Thoracic aorta (tissue), 2 donors: ENCODE measurements at places on chromosomes 16 and 17. TPM values are rescaled to one million over a fixed set of nuclear protein-coding genes. Genes with fewer than 3 reads are reported as not detected.

Gene PIK3R5
- total RNA-seq = 30.7 TPM

Gene KRTAP4-6
- total RNA-seq = not detected

Gene CHD9NB
- total RNA-seq = 2.3 TPM

Gene OR3A1
- 1.4 TPM for total RNA-seq

Gene KRT222
- total RNA-seq = 0.81 TPM

Gene MAP2K6
- total RNA-seq = 1.5 TPM

Gene UTS2R
- not detected for total RNA-seq

DNA sequence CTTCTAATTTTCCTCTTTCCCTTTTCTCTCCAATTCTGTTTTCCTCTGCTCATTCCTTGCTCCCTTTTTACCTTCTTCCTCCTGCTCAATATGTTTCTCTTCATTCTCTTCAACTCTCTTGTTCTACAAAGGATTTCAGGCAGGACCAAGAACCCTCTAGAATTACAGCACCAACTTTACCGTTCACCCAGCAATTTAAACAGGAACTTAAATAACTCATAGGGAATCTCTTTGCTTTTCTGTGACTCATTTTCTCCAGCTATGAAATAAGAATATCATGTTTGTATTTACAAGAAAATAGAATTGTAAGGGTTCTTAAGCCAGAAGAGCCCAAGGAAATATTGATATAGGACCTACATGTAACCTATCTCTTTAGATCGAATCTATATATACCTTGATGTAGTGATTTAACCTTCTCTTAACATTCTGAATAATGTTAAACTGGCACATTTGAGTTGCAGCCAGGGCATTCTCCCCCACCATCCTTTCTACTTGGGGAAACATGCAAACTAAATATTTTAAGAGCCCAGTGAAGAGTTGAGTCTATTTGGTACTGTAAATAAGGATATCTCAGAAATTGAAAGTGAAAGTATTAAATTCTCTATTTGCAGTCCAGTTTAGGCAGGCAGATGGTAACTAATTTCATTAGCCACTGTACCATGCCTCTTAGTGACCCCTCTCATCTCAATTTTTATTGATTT is 137.0 kb downstream of the ANKFN1 start:
- H3K27ac ChIP-seq = no peak overlapping the region
- H3K4me3 ChIP-seq = peak overlapping the region; percentile 43
- H3K4me1 ChIP-seq = peaks cover 4% of the 10 kb centered on the region
- no peaks in the 10 kb centered on the region for H3K27me3 ChIP-seq
- no peaks in the 10 kb centered on the region for H3K36me3 ChIP-seq

GRCh38 chr16:71746442-71747046 is 22.0 kb upstream of the PHLPP2 start:
- no peaks in the 10 kb centered on the region for H3K4me1 ChIP-seq
- H3K4me3 ChIP-seq = no peak overlapping the region
- peaks cover 67% of the 10 kb centered on the region for H3K36me3 ChIP-seq
- no peak overlapping the region for H3K27ac ChIP-seq
- H3K27me3 ChIP-seq = no peaks in the 10 kb centered on the region

- DNase-seq = no peak
- no peak overlapping the region for H3K27ac ChIP-seq
- H3K4me3 ChIP-seq = no peak overlapping the region
- no peaks in the 10 kb centered on the region for H3K4me1 ChIP-seq
Measured at GRCh38 chr16:59611556-59611955, 877.4 kb upstream of the GOT2 start.

DNA sequence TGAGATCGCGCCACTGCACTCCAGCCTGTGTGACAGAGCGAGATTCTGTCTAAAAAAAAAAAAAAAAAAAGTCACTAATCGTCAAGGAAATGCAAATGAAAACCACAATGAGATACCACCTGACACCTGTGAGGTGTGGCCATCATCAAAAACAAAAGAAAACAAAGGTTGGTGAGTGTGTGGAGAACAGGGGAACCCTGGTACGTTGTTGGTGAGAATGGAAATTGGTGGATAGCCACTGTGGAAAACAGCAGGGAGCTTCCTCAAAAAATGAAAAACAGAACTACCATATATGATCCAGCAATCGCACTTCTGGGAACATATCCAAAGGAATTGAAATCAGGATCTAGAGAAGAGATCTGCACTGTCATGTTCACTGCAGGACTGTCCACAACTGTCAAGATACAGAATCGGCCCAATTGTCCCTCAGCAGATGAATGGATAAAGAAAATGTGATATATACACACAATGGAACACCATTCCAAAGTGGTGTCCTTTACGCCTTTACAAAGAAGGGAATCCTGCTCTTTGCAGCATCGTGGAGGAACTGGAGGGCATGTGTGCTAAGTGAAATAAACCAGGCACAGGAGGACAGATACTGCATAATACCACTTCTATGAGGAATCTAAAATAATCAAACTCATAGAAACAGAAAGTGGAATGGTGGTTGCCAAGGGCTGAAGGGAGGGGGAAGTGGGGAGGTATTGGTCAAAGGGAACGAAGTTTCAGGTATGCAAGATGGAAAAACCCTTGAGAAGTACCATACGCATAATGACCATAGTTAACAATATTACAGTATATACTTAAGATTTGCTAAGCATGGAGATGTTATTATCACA is 63.5 kb upstream of the PLCG2 start:
- no peaks in the 10 kb centered on the region for H3K27me3 ChIP-seq
- H3K4me3 ChIP-seq = no peak overlapping the region
- no peak for DNase-seq
- H3K36me3 ChIP-seq = no peaks in the 10 kb centered on the region
- H3K4me1 ChIP-seq = peaks cover 3% of the 10 kb centered on the region

- DNase-seq = no peak
- no peaks in the 10 kb centered on the region for H3K4me1 ChIP-seq
- no peaks in the 10 kb centered on the region for H3K36me3 ChIP-seq
- peak overlapping the region; percentile 24 for H3K27ac ChIP-seq
Measured at GRCh38 chr17:60901806-60902205, 224.2 kb downstream of the BCAS3 start.

DNA sequence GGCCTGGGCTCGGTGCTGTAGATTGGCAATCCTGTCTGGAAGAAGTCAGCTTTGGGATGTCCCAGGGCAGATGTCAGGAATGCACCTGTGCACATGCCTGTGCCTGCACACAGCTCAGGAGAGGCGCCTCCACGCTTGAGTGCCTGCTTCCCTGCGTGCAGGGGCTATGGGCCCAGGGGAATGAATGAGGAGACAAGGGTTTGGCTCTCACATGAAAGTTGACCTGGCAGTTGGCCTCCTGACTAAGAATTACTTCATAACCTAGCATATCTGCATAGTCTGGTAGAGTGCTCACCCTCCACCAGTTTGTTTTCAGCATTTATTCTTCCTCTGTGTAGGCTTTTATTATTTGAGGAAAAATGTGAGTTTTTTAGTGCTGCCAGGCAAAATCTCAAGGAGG is 50.0 kb downstream of the PLD6 start:
- DNase-seq = no peak
- no peaks in the 10 kb centered on the region for H3K27me3 ChIP-seq
- no peak overlapping the region for H3K4me3 ChIP-seq
- H3K27ac ChIP-seq = no peak overlapping the region

DNA sequence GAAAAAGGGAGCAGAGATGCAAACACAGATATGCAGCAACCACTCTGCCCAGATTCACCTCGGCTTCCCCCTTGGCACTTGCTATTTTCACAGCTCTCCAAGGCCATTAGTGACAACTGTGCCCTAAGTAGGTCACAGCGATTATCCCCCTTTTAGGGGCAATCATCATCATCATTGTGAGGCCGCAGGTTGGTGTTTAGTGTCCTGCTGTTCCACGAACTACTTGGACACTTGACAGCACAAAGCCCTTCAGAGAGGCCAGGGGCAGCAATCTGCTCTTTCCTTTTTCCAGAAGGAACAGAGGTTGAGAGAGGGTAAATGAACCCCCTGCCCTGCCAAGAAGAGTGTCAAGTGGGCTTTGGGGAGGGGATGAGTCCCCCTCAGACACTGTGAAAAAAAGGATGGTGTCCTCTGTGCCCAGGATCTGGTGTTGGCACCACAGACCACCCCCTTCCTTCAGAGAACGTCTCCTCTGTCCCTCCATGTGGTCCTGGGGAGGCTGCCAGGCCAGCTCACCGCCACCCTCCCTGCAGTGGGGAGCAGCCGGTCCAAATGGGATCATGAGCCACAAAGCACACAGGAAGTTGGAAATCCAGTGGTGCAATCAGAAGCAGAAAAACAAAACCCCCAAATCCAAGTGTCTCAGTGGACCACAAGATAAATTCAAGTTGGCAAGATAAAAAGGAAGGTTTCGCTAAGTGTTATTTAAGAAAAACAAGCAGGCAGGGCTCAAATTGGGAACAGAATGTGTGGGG is 78.4 kb upstream of the MED9 start:
- no peak overlapping the region for H3K4me3 ChIP-seq
- H3K4me1 ChIP-seq = no peaks in the 10 kb centered on the region
- H3K27me3 ChIP-seq = no peaks in the 10 kb centered on the region
- no peak overlapping the region for H3K27ac ChIP-seq

- DNase-seq = no peak
- H3K27me3 ChIP-seq = no peaks in the 10 kb centered on the region
- H3K4me1 ChIP-seq = peaks cover 4% of the 10 kb centered on the region
- no peak overlapping the region for H3K4me3 ChIP-seq
- H3K27ac ChIP-seq = no peak overlapping the region
- H3K36me3 ChIP-seq = no peaks in the 10 kb centered on the region
Measured at GRCh38 chr17:48016112-48016511, 21.5 kb downstream of the COPZ2 start.

DNA sequence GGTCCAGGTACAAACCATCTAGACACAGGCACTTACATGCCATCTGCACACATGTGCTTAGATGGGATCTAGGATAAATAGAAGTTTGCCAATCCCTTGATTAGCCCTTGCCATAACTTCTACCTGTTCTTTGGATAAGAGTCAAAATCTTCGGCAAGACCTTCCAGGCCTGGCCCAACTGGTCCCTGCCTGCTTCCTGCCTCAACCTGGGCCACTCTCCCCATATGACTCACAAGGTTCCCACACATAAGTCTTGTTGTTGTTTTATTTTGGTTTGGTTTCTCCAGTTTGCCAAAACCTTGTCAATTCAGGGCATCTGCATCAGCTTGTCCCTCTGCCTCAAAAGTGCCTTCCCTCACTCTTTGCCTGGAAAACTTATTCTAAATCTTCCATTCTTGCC is 95.3 kb upstream of the XYLT1 start:
- H3K36me3 ChIP-seq = no peaks in the 10 kb centered on the region
- H3K4me1 ChIP-seq = no peaks in the 10 kb centered on the region
- H3K27me3 ChIP-seq = no peaks in the 10 kb centered on the region

- H3K4me3 ChIP-seq = no peak overlapping the region
- no peaks in the 10 kb centered on the region for H3K27me3 ChIP-seq
- H3K4me1 ChIP-seq = peaks cover 9% of the 10 kb centered on the region
- no peaks in the 10 kb centered on the region for H3K36me3 ChIP-seq
- DNase-seq = no peak
Measured at GRCh38 chr17:40480501-40481003, 20.9 kb downstream of the TNS4 start.

GRCh38 chr17:33169580-33170285 is 123.4 kb downstream of the ASIC2 start:
- peaks cover 12% of the 10 kb centered on the region for H3K4me1 ChIP-seq
- H3K27ac ChIP-seq = no peak overlapping the region
- DNase-seq = no peak

DNA sequence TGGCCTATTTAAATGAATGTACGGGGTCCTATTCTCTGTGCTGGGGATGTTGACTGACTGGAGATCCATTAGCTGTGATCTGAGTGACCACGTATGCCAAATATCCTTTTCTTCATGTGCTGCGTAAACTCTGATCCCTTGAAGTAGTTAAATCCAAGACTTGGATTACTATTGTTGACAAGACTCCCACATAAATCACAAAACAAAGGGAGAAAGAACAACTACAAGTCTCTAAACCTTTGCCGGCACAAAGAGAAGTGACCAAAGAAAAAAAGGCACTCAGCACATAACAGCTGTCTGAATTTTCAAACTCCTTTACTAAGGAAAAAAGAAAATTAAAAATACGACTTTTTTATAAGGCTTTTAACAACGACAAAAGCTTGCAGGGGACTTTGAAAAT is 559.9 kb upstream of the CDH8 start:
- no peaks in the 10 kb centered on the region for H3K36me3 ChIP-seq
- no peaks in the 10 kb centered on the region for H3K27me3 ChIP-seq
- H3K4me3 ChIP-seq = no peak overlapping the region
- no peaks in the 10 kb centered on the region for H3K4me1 ChIP-seq
- H3K27ac ChIP-seq = no peak overlapping the region

- H3K4me3 ChIP-seq = no peak overlapping the region
- no peak overlapping the region for H3K27ac ChIP-seq
- H3K36me3 ChIP-seq = no peaks in the 10 kb centered on the region
- no peaks in the 10 kb centered on the region for H3K4me1 ChIP-seq
Measured at GRCh38 chr17:45355087-45355486, 38.3 kb upstream of the MAP3K14 start.

- no peak overlapping the region for H3K27ac ChIP-seq
- no peak overlapping the region for H3K4me3 ChIP-seq
- DNase-seq = no peak
- peaks cover 14% of the 10 kb centered on the region for H3K4me1 ChIP-seq
- no peaks in the 10 kb centered on the region for H3K27me3 ChIP-seq
Measured at GRCh38 chr17:31486351-31487062, 95.0 kb downstream of the RAB11FIP4 start.

DNA sequence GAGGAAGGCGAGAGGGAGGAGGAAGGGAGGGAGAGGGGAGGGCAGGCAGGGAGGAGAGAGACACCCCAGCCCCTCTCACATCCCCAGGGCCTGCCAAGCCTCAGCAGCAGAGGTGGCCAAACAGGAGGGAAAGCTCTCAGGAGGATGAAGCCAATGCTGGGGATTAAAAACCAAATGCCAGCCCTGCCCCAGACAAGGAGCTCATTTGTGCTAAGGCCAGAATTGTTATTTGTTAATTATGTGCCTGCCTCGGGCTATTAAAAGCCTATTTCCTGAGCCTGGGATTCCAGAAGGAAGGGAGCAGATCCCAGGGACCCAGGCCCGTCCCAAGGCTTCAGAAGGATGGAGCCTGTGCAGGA is 27.9 kb upstream of the GINS2 start:
- H3K27ac ChIP-seq = no peak overlapping the region
- H3K4me3 ChIP-seq = no peak overlapping the region
- H3K27me3 ChIP-seq = no peaks in the 10 kb centered on the region
- H3K4me1 ChIP-seq = no peaks in the 10 kb centered on the region

DNA sequence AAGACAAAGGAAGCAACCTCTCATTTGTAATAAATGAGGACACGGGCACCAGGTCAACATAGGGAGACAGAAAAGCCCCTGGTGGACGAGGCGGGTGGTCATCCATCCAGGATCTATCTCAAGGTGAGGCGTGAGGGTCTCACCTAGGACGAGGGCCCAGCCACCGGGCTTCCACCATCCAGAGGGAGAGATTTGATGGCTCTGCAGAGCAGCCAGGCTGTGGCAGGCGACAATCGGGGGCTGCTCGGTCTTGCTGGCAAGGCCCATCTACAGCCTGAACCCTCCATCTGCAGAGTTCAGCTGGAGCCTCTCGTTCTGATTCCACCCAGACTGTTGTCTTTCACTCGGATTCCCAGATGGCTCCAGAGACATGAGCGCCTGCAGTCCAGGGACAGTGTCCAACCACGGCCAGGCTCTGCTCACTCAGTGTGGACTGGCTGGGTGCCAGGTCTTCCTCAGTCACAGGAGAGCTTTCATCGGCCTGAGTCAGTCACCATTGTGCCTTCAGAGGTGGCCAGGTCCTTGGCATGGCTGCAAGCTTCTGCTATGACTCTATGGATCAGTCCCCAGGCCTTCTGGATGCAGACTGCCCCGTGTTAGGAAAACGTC is 5.9 kb downstream of the LITAFD start:
- H3K27me3 ChIP-seq = no peaks in the 10 kb centered on the region
- no peak overlapping the region for H3K4me3 ChIP-seq
- peaks cover 10% of the 10 kb centered on the region for H3K4me1 ChIP-seq
- H3K27ac ChIP-seq = no peak overlapping the region
- DNase-seq = no peak
